ENCODE measurements at places on chromosomes 12 and 14. TPM values are rescaled to one million over a fixed set of nuclear protein-coding genes. Genes with fewer than 3 reads are reported as not detected.
A peak's percentile ranks its signal among the peaks of the same experiment; 100 is the strongest.

DNA sequence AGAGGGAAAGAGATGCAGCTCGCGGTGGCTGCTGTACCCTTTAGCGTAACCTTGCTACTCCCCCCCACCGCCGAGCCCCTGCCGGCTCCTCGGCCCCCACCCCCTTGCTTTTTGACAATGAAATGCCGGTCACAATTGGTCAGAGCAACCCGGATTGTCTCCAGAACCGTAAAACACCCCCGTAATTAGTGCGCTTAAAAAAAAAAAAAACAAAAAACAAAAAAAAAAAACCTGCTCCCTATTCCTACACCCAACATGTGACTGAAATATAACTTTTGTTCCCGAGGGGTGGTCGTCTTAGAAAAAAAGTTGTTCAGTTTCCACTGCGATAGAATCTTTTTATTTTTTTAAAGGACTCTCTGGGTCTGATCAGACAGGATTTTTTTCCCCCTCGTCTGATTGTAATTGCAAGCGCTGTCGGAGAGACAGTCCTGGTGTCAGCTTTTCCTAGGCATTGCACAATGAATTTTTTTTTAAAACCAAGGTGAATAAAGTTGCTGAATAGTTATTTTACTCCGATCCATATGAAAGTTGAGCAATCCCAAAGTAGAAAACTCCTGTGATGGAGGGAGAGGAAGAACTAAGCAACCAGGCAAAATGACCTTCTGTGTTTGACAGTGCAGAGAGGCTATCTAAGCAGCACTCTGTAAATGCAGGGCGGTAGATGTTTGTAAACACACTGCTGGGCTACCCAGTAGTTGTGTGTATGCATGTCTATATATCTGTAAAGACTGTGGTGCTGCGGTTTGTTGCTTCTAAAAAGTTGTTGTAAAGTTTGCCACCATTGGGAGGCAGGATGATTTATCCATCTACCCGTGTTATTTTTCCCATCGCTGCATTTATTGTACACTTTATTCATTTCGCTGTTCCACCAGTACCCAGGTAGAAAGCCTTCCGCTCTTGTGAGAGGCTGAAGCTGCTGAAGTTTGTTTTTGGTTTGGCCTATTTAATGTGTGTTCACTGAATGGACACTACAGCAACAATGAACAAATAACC lies 1.1 kb downstream of the ETV6 start:
- DNase-seq: no peak

DNA sequence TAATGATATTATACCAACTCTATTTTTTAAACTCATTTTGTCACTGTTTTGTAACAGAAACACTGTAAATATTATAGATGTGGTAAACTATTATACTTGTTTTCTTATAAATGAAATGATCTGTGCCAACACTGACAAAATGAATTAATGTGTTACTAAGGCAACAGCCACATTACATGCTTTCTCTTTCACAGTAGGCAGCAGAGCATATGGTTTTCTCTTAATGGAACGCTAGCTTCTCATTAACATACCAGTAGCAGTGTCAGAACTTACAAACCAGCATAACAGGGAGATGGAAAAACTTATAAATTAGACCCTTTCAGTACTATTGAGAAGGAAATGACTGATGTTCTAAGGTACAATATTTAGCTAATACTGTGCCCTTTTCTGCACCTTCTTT lies 398.8 kb downstream of the PRKD1 start:
- no peak for DNase-seq

- no peak for DNase-seq
These were observed 117.4 kb upstream of the SLC38A2 start for GRCh38 chr12:46489951-46490388.

GRCh38 chr12:128715485-128715884 lies 108.3 kb downstream of the SLC15A4 start:
- no peak for DNase-seq

- no peak for DNase-seq
These were observed 164.9 kb upstream of the ATF7IP start for GRCh38 chr12:14200598-14200997.

DNA sequence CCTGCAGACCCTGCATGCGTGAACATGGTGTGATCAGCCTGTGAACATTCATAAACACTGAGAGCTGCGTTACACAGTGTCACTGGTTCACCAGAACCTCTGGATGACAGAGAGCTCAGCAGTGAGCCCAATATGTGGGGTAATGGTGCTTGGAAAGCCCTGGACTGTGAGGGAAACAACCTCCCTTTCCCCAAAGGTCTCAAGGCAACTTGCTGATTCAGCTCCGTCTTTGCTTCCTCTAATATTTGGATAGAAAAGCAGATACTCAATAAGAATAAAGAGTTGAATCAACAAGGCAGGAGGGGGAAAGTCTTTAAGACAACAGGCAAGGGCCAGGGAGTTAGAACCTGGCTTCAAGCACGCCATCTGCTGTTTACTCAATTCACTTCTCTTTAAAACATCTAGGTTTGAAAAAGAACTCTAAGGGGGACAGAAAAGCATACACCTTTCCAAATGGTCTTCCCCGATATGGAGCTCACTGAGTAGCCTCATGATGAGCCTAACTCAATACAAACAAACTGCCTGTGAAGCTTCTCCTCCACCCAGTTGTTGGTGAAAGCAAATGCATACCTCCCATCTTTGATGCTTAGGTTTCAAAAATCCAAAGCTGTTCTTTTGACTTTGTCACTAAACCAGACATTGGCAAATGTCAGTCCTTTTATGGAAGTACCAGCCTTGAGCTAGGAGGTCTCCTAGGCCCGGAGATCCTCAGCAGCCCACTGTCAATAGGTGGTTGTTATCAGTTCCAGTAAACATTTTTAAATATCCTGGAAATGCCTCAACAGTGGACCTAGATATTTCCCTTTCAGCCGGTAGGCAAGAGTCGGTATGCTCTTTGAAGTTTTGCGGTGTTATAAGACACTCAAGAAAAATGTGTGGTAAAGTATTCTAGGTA lies 76.1 kb downstream of the SAMD4A start:
- DNase-seq: no peak

DNA sequence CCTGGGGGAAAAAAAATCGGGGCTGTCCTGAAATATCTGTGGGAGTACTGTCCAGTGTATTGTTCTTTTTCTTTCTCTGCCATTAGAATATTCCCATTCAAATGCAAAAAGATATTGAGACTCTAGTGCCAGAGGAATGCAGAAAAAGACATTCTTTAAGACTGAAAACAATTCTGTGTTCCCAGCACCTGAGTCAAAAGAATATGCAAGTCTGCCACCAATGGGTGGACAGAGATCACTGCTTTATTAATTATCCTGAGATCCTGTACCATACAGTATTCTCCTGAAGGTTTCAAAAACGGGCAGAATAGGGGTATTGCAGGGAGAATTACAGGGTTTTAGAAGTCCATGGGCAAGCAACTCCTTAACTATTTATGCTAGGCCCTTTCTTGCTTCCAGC lies 361.8 kb downstream of the C12orf50 start:
- DNase-seq: no peak

- no peak for DNase-seq
These were observed 112.5 kb upstream of the FLRT2 start for GRCh38 chr14:85417396-85417795.

- no peak for DNase-seq
These were observed 372.9 kb upstream of the FAR2 start for GRCh38 chr12:28776220-28776619.

- no peak for DNase-seq
These were observed 26.5 kb upstream of the RIC8B start for GRCh38 chr12:106747973-106748436.

DNA sequence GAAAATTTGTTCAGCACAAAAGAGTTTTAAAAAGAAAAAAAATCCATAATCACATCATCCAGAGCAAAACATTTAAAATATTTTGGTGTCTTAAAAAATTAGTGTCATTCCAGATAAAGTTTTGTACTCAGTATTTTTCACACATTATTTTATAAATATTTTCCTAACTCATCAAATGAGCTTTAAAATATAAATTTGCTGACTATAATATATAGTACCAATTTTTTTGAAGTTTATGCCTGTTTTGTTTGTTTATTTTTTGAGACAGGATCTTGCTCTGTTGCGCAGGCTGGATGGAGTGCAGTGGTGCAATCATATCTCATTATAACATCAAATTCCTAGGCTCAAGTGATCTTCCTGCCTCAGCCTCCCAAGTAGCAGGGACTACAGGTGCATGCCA lies 164.1 kb downstream of the SLC41A2 start:
- no peak for DNase-seq

- DNase-seq: no peak
These were observed 3.8 kb upstream of the C12orf42 start for GRCh38 chr12:103499571-103499970.

- DNase-seq: peak; percentile 58
These were observed at the start of gene FIGNL2 for GRCh38 chr12:51848326-51848727. TSS of gene FIGNL2 (minus strand) at chr12:51848718. CDS start at chr12:51822413, 26,305 bp downstream.

DNA sequence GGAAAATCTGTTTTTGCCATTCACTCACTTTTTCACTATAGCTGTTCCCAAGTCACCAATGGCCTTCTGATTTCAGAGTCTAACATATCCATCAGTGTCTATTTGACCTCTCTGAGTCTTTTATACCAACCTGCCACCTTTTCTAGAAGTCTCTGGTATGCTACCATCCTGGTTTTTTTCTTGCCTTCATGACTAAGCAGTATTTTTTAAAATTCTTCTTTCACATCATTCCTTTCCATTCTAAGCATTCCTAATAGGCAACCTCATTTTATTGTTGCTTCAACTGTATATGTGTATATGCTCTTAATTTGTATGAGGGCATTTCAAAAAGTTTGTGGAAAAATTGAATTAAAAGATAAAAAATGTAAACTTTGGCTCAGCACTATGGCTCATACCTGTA lies 5.0 kb downstream of the IRAK4 start:
- no peak for DNase-seq

DNA sequence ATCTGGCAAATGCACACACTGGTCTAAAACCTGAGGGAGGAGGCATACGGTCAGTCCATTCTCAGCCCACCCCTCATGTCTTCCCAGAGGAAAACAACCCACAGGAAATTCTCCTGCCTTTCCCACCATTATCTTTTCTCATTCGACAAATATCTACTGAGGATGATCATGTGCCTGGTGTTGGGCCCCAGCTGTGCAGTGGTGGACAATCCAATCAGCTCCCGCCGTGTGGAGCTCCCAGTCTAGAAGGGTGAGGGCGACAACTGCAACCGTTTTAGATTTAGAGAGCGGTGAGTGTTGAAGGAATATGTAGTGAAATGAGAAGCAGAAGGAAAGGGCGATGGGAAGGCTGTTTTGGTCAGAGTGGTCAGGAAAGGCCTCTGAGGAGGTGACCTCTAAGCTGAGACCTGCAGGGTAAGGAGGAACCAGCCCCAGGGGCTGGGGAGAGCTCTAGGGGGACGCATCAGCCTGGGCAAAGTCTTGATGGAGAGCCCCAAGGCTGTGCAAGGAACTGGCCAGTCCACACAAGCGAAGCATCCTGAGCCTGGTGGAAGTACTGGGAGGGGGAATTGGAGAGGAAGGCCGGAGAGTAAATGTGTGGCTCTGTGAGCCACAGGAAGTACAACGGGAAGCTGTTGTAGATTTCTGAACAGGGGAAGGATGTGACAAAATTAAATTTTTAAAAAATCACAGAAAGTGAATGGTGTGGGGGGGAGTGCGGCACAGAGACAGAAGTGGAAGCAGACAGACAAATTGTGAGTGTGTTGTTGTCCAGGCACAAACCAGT lies 192.8 kb downstream of the NTF3 start:
- no peak for DNase-seq

GRCh38 chr14:53495846-53496343 lies 342.8 kb upstream of the DDHD1 start:
- no peak for DNase-seq

GRCh38 chr12:8950221-8950527 lies 729 bp upstream of the M6PR start:
- DNase-seq: no peak

GRCh38 chr14:105100910-105101309 lies 35.7 kb upstream of the GPR132 start:
- no peak for DNase-seq

KCNK10 gene
- total RNA-seq: 2.8 TPM

TTC5 gene
- total RNA-seq: 37.4 TPM

TEP1 gene
- 22.7 TPM for total RNA-seq

SLC35F4 gene
- total RNA-seq: not detected

TARBP2 gene
- total RNA-seq: 49.0 TPM

SERPINA3 gene
- not detected for total RNA-seq

OR6C65 gene
- not detected for total RNA-seq

PLBD1 gene
- total RNA-seq: 0.32 TPM

Data from glutamatergic neuron (in vitro differentiated cells).